ENCODE measurements at places on chromosomes 7 and 10. TPM values are rescaled to one million over a fixed set of nuclear protein-coding genes. Genes with fewer than 3 reads are reported as not detected.
A peak's percentile ranks its signal among the peaks of the same experiment; 100 is the strongest.

ACTL6B gene
- total RNA-seq = not detected

LOXL4 gene
- total RNA-seq = not detected

FEZF1 gene
- total RNA-seq = not detected

ADCY1 gene
- total RNA-seq = 4.3 TPM

GIMAP2 gene
- total RNA-seq = 120 TPM

GPAM gene
- 3.8 TPM for total RNA-seq

SGCE gene
- 0.90 TPM for total RNA-seq

TEX36 gene
- total RNA-seq = not detected

HOXA5 gene
- total RNA-seq = not detected

LBX1 gene
- total RNA-seq = not detected

ANKRD30A gene
- not detected for total RNA-seq

GRCh38 chr10:6384847-6385246 is 182.1 kb downstream of the PFKFB3 start:
- H3K27ac ChIP-seq = no peak overlapping the region
- H3K27me3 ChIP-seq = no peaks in the 10 kb centered on the region
- no peak overlapping the region for H3K4me3 ChIP-seq
- H3K4me1 ChIP-seq = peaks cover 16% of the 10 kb centered on the region
- H3K36me3 ChIP-seq = peaks cover 32% of the 10 kb centered on the region

- no peaks in the 10 kb centered on the region for H3K36me3 ChIP-seq
- peaks cover 18% of the 10 kb centered on the region for H3K27me3 ChIP-seq
- no peaks in the 10 kb centered on the region for H3K4me1 ChIP-seq
- no peak overlapping the region for H3K27ac ChIP-seq
Observed at GRCh38 chr10:7532723-7533498, 122.1 kb upstream of the SFMBT2 start.

DNA sequence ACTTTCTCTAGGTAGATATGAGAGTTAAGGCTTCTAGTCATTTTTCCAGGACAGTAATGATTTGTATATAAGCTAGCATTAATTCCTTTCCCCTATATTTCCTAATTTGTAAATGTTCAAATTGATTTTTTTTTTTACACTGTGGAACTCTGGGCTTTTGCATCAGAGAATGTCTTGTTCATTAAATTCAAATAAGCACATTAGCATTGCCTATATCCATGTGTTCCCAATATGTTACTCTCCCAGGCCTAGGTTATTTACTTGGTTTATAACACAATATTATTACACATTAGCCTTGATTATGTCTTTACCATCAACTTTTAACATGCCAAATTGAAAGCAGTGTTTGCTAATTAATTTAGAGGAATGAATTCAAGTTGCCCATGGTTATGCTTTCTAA is 83.4 kb upstream of the SAMD8 start:
- no peak for DNase-seq
- no peaks in the 10 kb centered on the region for H3K4me1 ChIP-seq
- no peak overlapping the region for H3K27ac ChIP-seq
- H3K36me3 ChIP-seq = peaks cover 18% of the 10 kb centered on the region
- no peaks in the 10 kb centered on the region for H3K27me3 ChIP-seq

GRCh38 chr10:76033457-76034196 is 602.2 kb downstream of the LRMDA start:
- H3K27me3 ChIP-seq = no peaks in the 10 kb centered on the region
- no peaks in the 10 kb centered on the region for H3K36me3 ChIP-seq
- no peak overlapping the region for H3K4me3 ChIP-seq
- DNase-seq = no peak
- H3K27ac ChIP-seq = no peak overlapping the region

DNA sequence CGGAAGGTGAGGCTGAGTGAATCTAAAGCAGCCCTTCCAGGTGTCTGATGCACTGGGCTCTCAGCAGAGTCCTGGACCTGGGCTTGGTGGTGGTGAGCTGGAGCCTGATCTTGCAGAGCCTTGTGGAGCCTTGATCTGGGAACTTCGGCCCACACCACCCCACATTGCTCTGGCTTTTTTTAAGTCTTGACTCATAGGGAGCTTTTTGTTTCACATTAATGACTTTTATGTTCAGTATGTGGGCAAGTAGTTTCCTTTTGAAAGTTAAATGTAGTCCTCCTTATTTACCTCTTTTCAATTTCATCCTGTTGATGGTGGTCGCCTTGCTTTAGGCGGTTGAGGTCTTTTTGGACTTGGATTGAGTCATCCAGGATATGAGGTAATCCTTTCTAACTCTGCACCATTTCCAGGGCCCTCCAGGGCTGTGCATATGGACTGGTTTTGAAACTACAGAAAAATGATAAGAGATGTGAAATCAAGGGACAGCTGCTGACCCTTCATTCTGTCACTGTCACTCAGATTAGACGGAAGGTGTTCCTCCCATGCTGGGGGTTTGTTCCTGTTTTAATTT is 2.9 kb upstream of the NRAP start:
- peaks cover 20% of the 10 kb centered on the region for H3K27me3 ChIP-seq
- no peaks in the 10 kb centered on the region for H3K36me3 ChIP-seq
- no peak overlapping the region for H3K4me3 ChIP-seq
- H3K27ac ChIP-seq = peak overlapping the region; percentile 24
- peaks cover 14% of the 10 kb centered on the region for H3K4me1 ChIP-seq

DNA sequence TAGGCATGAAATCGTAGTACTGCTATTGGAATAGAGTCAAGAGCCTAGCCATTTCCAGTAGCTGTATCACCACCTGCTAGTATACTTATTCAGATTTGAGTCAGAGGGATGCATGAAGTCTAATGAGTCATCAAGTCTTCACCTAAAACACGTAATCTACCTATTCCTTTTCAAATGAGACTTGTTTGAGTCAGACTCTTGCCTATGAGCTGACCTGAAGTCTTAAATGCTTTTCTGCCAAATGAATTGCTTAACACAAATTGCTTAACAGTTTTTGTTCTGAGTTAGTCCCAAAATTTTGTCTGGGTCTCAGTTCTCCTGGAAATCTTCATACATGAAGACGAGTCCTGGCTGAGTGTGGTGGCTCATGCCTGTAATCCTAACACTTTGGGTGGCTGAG is 165.2 kb downstream of the GNAT3 start:
- H3K4me3 ChIP-seq = no peak overlapping the region
- no peaks in the 10 kb centered on the region for H3K36me3 ChIP-seq
- DNase-seq = no peak
- H3K27ac ChIP-seq = no peak overlapping the region
- H3K27me3 ChIP-seq = no peaks in the 10 kb centered on the region

GRCh38 chr10:21824409-21824808 is 179.1 kb downstream of the DNAJC1 start:
- no peak overlapping the region for H3K4me3 ChIP-seq
- no peak overlapping the region for H3K27ac ChIP-seq
- no peaks in the 10 kb centered on the region for H3K4me1 ChIP-seq
- no peak for DNase-seq
- no peaks in the 10 kb centered on the region for H3K27me3 ChIP-seq
- peaks cover 22% of the 10 kb centered on the region for H3K36me3 ChIP-seq

- H3K27ac ChIP-seq = no peak overlapping the region
- no peak overlapping the region for H3K4me3 ChIP-seq
- H3K36me3 ChIP-seq = peaks cover 53% of the 10 kb centered on the region
- peaks cover 4% of the 10 kb centered on the region for H3K4me1 ChIP-seq
- no peak for DNase-seq
Observed at GRCh38 chr7:129657363-129657762, 45.8 kb downstream of the NRF1 start.

- H3K27me3 ChIP-seq = peaks cover 27% of the 10 kb centered on the region
- peaks cover 9% of the 10 kb centered on the region for H3K4me1 ChIP-seq
- H3K36me3 ChIP-seq = peaks cover 5% of the 10 kb centered on the region
- no peak overlapping the region for H3K27ac ChIP-seq
Observed at GRCh38 chr10:7686351-7687171, 16.6 kb upstream of the ITIH2 start.

- H3K36me3 ChIP-seq = no peaks in the 10 kb centered on the region
- no peak overlapping the region for H3K27ac ChIP-seq
- peaks cover 2% of the 10 kb centered on the region for H3K27me3 ChIP-seq
Observed at GRCh38 chr7:101450064-101450463, 87.4 kb downstream of the COL26A1 start.

DNA sequence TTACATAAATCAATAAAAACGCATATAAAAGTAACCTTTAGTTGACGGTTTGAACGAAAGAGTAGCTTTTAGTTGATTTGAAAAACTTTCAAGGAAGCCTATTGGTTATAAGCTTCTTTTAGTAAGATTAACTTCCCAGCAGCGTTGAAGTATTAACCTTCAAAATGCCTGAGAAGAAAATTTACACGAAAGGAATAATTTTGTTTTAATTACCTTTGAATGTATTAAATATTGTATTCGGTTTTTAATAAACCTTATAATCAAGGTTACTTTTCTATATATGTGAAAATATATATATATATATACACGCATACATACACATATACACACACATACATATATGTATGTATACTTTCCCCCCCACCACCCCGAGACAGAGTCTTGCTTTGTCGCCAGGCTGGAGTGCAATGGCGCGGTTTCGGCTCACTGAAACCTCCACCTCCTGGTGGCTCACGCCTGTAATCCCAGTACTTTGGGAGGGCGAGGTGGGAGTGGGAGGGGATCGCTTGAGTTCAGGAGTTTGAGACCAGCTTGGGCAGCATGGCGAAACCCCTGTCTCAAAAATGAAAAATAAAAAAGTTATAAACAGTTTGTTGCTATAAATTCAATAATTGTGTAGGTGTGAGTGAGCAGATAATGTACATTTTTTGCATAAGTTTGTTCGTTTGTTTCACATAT is 57.6 kb upstream of the EZH2 start:
- H3K27me3 ChIP-seq = no peaks in the 10 kb centered on the region
- H3K4me1 ChIP-seq = peaks cover 22% of the 10 kb centered on the region
- H3K4me3 ChIP-seq = peak overlapping the region; percentile 91
- peak; percentile 70 for DNase-seq
- peak overlapping the region; percentile 91 for H3K27ac ChIP-seq

GRCh38 chr7:7862393-7862792 is 106.2 kb upstream of the GLCCI1 start:
- H3K4me1 ChIP-seq = peaks cover 8% of the 10 kb centered on the region
- DNase-seq = no peak
- no peak overlapping the region for H3K27ac ChIP-seq
- no peaks in the 10 kb centered on the region for H3K27me3 ChIP-seq

- DNase-seq = no peak
- H3K36me3 ChIP-seq = no peaks in the 10 kb centered on the region
- peaks cover 4% of the 10 kb centered on the region for H3K4me1 ChIP-seq
- peaks cover 12% of the 10 kb centered on the region for H3K27me3 ChIP-seq
- no peak overlapping the region for H3K27ac ChIP-seq
- H3K4me3 ChIP-seq = no peak overlapping the region
Observed at GRCh38 chr7:90455163-90456030, 14.0 kb upstream of the PTTG1IP2 start.

DNA sequence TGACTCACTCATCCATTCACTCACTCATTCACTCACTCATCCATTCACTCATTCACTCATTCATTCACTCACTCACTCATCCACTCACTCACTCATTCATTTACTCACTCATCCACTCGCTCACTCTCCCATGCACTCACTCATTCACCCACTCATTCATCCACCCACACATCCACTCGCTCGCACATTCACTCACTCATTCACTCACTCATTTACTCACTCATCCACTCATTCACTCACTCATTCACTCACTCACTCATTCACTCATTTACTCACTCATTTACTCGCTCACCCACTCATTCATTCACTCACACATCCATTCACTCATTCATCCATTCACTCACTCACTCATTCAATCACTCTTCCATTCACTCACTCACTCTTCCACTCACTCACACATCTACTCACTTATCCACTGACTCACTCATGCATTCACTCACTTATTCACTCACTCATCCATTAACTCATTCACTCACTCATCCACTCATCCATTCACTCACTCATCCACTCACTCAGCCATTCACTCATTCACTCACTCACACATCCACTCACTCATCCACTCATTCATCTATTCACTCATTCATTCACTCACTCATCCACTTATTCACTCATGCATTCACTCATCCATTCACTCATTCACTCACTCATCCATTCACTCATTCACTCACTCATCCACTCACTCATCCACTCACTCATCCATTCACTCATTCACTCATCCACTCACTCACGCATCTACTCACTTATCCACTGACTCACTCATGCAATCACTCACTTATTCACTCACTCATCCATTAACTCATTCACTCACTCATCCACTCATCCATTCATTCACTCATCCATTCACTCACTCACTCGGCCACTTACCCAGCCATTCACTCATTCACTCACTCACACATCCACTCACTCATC is 74.0 kb downstream of the CARD11 start:
- H3K4me3 ChIP-seq = no peak overlapping the region
- peaks cover 58% of the 10 kb centered on the region for H3K36me3 ChIP-seq
- H3K27ac ChIP-seq = no peak overlapping the region
- H3K27me3 ChIP-seq = no peaks in the 10 kb centered on the region

GRCh38 chr7:78315119-78315518 is 516.5 kb downstream of the PHTF2 start:
- H3K27me3 ChIP-seq = no peaks in the 10 kb centered on the region
- H3K4me1 ChIP-seq = no peaks in the 10 kb centered on the region
- no peak overlapping the region for H3K27ac ChIP-seq
- H3K4me3 ChIP-seq = no peak overlapping the region
- DNase-seq = no peak

DNA sequence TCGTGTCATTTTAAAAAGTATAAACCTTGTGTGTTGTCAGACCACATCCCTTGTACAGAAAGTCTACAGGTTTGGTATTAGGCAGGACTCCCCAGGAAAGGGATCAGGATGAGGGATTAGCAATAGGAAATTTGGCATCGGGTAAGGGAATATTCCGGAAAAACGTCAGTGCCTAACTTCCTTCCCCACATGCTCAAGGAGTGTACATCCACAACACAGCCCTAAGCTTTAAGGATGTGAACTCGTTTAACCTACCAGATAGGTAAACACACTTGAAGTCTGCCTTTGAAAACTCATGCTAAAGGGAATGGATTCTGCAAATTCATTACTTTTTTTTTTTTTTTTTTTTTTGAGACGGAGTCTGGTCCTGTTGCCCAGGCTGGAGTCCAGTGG is 194.9 kb downstream of the SKIDA1 start:
- H3K4me3 ChIP-seq = no peak overlapping the region
- DNase-seq = no peak
- H3K36me3 ChIP-seq = no peaks in the 10 kb centered on the region
- no peaks in the 10 kb centered on the region for H3K4me1 ChIP-seq
- H3K27ac ChIP-seq = no peak overlapping the region

- H3K4me3 ChIP-seq = no peak overlapping the region
Observed at GRCh38 chr7:104908636-104909035, 105.4 kb upstream of the KMT2E start.

GRCh38 chr10:20988357-20988983 is 91.4 kb upstream of the NEBL start:
- H3K27me3 ChIP-seq = no peaks in the 10 kb centered on the region
- H3K27ac ChIP-seq = no peak overlapping the region
- DNase-seq = no peak
- H3K36me3 ChIP-seq = no peaks in the 10 kb centered on the region
- no peak overlapping the region for H3K4me3 ChIP-seq

DNA sequence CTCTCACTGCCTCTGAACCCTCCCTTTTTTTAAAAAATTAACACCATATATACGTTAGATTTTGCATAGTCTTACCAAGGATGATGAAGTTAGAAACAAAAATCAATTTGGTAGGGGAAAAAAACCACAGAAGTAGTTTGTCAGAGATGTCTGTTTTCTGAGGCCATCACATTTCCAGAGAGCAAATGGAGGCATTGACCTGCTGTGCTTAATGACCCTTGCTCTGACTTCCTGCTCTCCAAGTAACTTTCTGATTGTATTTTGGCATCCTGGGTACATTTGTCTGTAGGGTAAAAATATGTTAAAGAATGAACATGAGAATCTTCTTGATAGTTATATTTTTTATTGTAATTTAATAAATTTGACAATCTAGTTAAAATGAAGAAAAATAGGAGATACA is 140.2 kb downstream of the LCOR start:
- H3K36me3 ChIP-seq = no peaks in the 10 kb centered on the region
- DNase-seq = no peak
- H3K4me3 ChIP-seq = no peak overlapping the region
- no peaks in the 10 kb centered on the region for H3K27me3 ChIP-seq
- H3K27ac ChIP-seq = no peak overlapping the region
